ENCODE measurements at places on chromosomes 1 and 21.

DNA sequence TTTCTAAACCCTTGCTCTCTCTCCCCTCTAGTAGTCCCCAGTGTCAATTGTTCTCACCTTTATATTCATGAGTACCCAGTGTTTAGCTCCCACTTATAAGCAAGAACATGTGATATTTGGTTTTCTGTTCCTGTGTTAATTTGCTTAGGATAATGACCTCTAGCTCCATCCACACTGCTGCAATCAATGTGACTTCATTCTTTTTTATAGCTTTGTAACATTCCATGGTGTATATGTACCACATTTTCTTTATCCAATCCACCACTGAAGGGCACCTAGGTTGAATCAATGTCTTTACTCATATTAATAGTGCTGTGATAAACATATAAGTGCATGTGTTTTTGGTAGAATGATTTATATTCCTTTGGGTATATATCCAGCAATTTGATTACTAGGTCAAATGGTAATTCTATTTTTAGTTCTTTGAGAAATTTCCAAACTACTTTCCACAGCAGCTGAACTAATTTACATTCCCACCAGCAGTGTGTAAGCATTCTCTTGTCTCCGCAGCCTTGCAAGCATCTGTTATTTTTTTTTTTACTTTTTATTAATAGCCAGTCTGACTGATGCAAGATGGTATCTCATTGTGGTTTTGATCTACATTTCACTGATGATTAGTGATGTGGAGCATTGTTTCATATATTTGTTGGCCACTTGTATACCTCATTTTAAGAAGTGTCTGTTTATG is 277.8 kb downstream of the LTN1 start:
- DNase-seq: no peak

DNA sequence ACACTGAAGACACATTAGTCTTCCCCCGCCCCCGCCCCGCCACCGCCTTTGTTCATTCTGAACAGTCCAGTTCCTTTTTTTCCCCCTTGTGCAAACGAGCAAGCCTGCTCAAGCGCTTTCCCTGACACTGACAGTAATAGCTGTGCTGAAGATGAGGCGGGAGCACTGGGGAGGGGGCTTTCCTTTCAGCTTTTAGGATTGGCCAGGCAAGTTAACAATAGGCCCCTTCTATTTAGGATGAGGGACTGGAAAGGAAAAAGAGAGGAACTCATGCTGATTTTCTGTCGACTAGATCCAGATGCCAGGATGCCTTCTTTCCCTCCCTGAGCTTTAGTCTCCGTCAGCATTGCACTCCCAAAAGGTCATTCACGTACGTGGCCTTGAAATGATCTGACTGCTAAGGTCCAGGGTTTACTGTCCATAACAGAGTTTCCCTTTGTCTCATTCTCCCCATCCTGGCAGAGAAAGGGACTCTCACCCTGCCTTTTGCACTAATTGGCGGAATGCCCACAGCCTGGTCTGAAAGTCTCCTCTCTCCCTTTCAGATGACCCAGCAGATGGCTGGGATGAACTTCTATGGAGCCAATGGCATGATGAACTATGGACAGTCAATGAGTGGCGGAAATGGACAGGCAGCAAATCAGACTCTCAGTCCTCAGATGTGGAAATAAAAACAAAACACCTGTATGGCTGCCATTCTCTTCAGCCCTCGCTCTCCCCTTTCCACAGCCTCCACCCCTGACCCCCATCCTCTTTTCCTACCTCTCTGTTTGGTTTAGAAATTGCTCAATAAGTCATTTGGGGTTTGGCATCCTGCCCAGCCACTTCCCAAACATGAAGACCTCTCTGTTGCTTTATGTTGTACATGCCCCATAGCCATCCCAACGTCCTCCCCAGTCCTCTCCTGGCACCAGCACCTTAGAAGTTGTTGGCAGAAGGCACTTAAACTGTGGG is 28.6 kb upstream of the ZFP69B start:
- no peak for DNase-seq

DNA sequence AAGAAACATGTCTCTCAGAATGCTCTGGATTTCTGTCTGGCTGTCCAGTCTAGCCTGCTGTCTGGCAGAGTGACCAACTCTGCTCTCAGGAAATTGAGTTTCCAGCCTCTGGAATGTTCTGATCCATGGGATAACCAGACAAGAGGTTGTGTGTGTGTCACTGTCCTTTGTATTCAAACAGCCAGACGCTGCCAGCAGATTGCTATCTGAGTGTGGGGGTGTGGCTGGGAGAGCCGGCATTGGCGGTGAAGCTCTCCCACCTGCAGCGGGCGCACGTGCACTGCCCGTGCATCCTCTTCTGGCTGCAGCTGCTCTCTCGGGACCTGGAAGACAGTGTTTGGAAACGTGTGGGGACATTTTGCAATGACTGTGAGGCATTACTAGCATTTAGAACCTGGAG is 26.1 kb downstream of the PKP1 start:
- no peak for DNase-seq

GRCh38 chr1:2535455-2535854 is 5.4 kb upstream of the HES5 start:
- no peak for DNase-seq

DNA sequence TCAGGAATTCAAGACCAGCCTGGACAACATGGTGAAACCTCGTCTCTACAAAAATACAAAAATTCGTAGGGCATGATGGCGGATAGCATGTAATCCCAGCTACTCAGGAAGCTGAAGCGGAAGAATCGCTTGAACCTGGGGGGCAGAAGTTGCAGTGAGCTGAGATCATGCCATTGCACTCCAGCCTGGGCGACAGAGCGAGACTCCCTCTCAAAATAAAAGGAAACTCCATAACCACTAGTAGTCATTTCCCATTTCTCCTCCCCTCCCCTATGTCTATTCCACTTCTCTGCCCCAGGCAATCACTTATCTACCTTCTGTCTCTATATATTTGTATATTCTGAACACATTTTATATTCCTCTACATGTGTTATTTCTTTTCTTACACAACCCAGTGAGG is 4.0 kb upstream of the CEP350 start:
- DNase-seq: no peak

DNA sequence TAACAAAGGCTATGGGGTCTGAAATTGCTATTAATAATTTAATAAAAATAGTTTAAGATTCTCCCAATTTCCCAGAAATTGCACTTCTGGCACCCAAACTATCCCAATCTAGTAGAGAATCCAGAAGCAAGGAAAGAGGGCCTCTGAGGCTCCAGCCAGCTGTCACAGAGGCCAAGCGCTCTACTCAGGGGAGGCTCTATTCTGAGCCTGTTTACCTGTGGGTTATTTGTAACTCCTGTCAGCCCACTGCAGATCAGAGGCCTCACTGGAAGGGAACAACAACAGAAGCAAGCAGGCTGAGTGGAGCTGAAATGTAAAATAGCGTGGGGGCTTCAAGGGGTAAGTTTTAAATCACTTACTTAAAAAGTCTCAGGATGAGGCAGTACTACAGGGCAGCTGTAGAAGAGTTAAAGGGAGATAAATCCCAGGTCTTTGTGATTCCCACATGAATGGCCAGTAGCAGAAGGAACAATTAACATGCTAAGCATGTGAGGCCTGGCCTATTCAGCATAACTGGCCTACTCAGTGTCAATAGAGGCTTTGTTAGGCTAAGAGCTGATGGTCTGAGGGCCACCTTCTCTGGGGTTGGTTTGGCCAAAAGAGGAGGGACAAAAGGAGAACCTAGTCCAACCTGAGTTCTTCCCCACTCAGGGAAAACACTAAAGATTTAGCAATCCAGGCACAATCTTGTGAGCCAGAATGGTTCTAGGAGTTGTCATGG is 12.8 kb downstream of the ZNF687 start:
- no peak for DNase-seq
